Activated CD4-positive, alpha-beta T cell treated with anti-CD3 and anti-CD28 coated beads for 36 hours (primary cell): ENCODE measurements at places on chromosomes 12 and 14. TPM values are rescaled to one million over a fixed set of nuclear protein-coding genes. Genes with fewer than 3 reads are reported as not detected.

The KRT77 gene
- total RNA-seq: not detected

- H3K36me3 ChIP-seq: no peaks in the 10 kb centered on the region
- H3K4me1 ChIP-seq: peaks cover 2% of the 10 kb centered on the region
- H3K27me3 ChIP-seq: no peaks in the 10 kb centered on the region
- no peak overlapping the region for H3K4me3 ChIP-seq
- no peak for DNase-seq
Observed at GRCh38 chr12:1474574-1475153, 119.7 kb downstream of the FBXL14 start.

GRCh38 chr12:32549675-32550079, 129.4 kb upstream of the DNM1L start:
- no peaks in the 10 kb centered on the region for H3K27me3 ChIP-seq
- no peaks in the 10 kb centered on the region for H3K4me1 ChIP-seq
- H3K27ac ChIP-seq: no peak overlapping the region
- DNase-seq: no peak
- H3K36me3 ChIP-seq: no peaks in the 10 kb centered on the region

The CABP1 gene
- total RNA-seq: 0.90 TPM

The BCAT1 gene
- 40.0 TPM for total RNA-seq

The RHOJ gene
- total RNA-seq: not detected

The ATF7IP gene
- 81.3 TPM for total RNA-seq

DNA sequence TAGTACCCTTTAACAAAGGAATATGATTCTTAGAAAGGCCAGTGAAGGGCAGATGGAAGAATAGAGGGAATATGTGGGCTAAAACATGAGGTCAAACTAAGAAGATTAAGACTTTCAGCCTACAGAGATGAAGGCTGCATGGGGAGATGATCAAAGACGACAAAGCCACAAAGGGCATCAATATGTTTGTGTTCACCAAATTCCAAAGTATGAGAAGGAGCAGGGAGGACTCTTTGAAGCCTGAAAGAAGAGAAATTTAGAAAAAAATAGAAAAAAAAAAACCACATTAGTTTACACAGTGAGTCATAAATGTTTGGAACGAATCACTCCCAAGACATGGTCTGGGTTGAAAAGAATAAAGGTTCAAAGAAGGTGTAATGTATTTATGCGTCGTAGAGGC, 131.8 kb downstream of the NEDD1 start:
- H3K4me3 ChIP-seq: no peak overlapping the region
- no peak for DNase-seq
- peaks cover 7% of the 10 kb centered on the region for H3K27me3 ChIP-seq
- H3K36me3 ChIP-seq: no peaks in the 10 kb centered on the region
- H3K4me1 ChIP-seq: no peaks in the 10 kb centered on the region

GRCh38 chr14:68270342-68270741, 450.8 kb downstream of the RAD51B start:
- H3K4me3 ChIP-seq: no peak overlapping the region
- H3K27ac ChIP-seq: no peak overlapping the region

GRCh38 chr14:61037215-61037614, 56.2 kb downstream of the SLC38A6 start:
- no peak for DNase-seq
- H3K27me3 ChIP-seq: no peaks in the 10 kb centered on the region
- no peak overlapping the region for H3K27ac ChIP-seq
- H3K36me3 ChIP-seq: no peaks in the 10 kb centered on the region

GRCh38 chr12:101841069-101841468, 10.3 kb upstream of the GNPTAB start:
- no peaks in the 10 kb centered on the region for H3K36me3 ChIP-seq
- H3K4me1 ChIP-seq: peaks cover 7% of the 10 kb centered on the region
- no peak overlapping the region for H3K27ac ChIP-seq
- H3K27me3 ChIP-seq: no peaks in the 10 kb centered on the region

- H3K27ac ChIP-seq: no peak within 1 kb of the TSS
- H3K27me3 ChIP-seq: no peaks in the 10 kb centered on the region
- no peak within 1 kb of the TSS for H3K4me3 ChIP-seq
- H3K36me3 ChIP-seq: no peaks in the 10 kb centered on the region
Observed at GRCh38 chr12:14972816-14973215, at the start of gene PDE6H. PDE6H (plus strand) TSS chr12:14973042; CDS start chr12:14978013, 4,971 bp downstream.

The SERPINA1 gene
- 102 TPM for total RNA-seq

- no peak overlapping the region for H3K4me3 ChIP-seq
- H3K4me1 ChIP-seq: no peaks in the 10 kb centered on the region
- H3K27me3 ChIP-seq: no peaks in the 10 kb centered on the region
- no peak for DNase-seq
Observed at GRCh38 chr12:23887055-23887835, 62.2 kb downstream of the SOX5 start.

The KRT72 gene
- 3.2 TPM for total RNA-seq

GRCh38 chr12:88590851-88591250, 10.6 kb upstream of the KITLG start:
- no peaks in the 10 kb centered on the region for H3K27me3 ChIP-seq
- H3K4me3 ChIP-seq: no peak overlapping the region
- H3K27ac ChIP-seq: no peak overlapping the region
- no peak for DNase-seq
- H3K4me1 ChIP-seq: no peaks in the 10 kb centered on the region

- H3K27me3 ChIP-seq: no peaks in the 10 kb centered on the region
- H3K4me1 ChIP-seq: peaks cover 15% of the 10 kb centered on the region
- peaks cover 61% of the 10 kb centered on the region for H3K36me3 ChIP-seq
- DNase-seq: no peak
- H3K4me3 ChIP-seq: no peak overlapping the region
Observed at GRCh38 chr12:8048906-8049305, 16.4 kb downstream of the FOXJ2 start.

The FAM186B gene
- total RNA-seq: 0.05 TPM

DNA sequence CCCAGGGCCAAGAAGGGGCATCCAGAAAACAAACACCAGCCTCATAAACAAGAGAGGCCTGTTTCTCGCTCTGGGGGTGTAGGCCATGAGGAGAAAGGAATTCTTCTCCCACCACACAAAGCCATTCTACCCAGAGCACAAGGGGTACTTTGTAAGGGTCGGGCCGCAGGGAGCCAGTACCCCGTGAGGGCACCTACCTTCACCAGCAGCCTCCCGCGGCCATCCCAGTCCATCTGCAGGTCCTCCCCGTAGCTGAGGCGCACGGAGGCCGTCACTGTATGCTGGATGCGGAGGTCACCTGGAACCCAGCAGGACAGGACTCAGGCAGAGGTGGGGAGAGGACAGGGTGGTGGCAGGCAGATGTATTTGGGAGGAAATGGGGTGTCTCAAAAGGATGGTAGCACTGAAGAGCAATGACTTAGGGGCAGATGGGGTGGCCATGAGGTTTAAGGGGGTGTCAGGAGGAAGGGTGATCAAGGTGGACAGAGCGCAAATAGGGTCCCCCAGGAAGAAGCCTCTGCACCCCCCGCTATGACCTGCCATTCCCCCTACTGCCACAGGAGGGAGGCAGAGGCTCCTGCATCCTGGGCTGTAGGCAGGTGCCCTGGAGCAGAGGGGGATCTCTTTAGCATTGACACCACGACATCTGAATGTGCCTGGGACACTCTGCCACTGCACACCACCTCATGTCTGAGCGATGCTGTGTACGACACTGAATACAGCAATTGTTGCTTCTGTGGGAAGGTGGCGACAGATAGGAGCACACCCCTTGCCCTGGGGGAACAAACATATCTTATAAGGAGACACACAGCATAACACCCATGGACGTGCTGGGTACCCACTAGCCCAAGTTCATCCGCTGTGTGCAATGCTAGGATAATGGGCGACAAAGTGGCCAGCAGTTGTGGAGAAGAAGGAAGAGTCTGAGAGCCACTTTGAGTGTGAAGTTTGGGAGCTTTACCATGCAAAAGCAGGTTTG, 61.4 kb downstream of the VWF start:
- no peaks in the 10 kb centered on the region for H3K36me3 ChIP-seq
- peaks cover 4% of the 10 kb centered on the region for H3K27me3 ChIP-seq
- peak; percentile 75 for DNase-seq
- H3K4me1 ChIP-seq: no peaks in the 10 kb centered on the region
- no peak overlapping the region for H3K27ac ChIP-seq

GRCh38 chr14:59150990-59151389, 37.5 kb upstream of the DAAM1 start:
- no peaks in the 10 kb centered on the region for H3K27me3 ChIP-seq
- DNase-seq: no peak
- H3K4me1 ChIP-seq: peaks cover 16% of the 10 kb centered on the region
- H3K36me3 ChIP-seq: no peaks in the 10 kb centered on the region
